ENCODE measurements at places on chromosomes 4 and X.

DNA sequence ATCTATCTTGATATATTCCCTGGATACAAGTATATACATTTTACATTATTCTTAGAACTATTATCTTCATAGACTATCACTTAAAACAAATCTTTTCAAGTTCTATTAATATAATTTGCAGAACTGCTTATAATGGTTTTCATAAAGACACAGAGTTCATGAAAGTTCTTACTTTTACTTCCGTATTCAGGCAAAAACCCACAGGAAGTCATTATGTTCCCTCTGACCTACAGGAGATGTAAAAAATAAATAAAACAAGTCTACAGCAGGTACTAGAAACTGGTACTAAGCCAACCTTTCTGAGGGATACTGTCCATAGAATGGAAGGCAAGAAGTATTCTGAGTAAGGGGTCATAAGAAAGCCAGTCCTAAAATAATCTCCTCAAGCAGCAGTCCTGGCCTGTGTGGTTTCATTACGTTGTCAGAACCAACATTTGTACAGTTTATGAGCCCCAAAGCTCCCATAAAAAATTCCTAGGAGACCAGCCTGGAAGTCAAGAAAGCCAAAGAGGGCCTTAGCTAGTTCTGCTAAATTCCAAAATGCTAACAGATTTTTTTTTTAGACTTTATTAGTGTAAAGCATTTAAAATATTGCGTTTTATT lies 68.6 kb downstream of the CAMK2D start:
- no peak for DNase-seq

DNA sequence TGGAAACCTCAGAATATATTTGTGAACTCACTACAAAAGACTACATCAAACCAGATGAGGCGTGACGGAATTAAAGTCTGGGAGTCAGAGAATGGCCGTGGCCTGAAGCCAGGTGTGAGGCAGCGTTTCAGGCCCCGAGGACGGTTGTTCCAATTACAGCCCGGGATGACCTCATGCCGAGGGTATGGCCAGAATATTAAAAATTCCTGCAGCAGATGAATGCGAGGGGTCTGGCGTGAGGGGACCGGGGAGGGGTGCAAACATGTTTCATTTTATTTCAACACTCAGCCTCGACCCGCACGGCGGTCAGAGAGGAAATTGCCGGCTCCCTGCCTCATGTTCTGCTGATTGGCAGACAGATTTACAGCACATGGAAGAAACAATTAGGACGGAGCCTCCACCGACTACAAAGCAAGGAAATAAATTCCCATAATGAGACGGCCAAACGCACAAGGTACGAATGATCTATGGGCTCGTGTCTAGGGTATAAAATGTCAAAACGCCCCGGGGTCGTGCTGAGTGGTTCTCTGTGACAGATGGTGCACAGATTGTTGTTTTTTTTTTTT lies 289.7 kb downstream of the SHOX start:
- DNase-seq, result no peak

DNA sequence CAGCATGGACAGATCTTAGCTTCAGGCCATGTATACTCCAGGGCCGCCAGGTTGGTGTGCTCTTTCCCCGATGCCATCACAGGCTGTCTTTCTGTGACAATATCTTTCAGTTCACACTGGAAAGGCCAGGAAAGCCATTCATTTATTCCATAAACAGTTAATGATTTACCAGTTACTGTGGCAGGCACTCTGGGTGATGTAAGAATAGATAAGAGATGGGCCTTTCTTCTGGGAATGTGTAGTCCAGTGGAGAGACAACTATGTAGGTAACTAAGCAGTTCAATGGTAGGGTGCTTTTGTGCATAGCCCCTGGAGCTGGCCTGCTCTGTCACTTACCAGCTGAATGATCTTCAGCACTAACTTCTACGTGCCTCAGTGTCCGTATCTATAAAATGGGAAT lies 46.3 kb upstream of the LEF1 start:
- DNase-seq, result no peak

DNA sequence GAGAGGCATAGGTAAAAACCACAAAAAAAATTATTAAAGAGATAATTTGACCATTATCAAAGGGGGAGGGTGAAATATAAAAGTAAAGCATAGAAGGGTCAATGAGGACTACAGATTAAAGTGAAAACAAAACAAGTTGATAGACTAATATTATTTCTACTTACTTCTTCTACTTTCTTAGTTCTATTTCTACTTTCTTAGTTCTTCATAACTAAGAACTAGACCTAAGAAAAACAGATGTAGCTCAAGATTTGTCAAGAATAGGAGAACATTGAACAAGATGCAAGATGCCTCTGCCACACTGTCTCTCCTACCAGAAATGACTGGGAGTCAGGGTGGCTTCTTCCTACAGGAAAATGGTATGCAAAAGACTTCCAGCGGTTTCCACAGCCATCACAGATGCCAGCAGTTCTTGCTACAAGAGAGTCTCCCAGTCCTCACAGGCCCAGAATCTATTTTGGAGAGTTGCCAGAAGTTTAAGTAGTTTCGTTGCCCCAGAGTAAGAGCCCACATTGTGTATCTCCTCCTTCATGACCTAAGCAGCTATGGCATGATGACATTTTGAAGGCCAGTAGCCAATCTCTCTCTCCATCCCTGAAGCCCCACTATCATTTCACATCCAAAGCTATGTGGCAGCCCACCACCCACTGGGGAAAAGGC lies 42.9 kb upstream of the DDX60 start:
- DNase-seq, result no peak

GRCh38 chr4:2338754-2339457 lies 77.0 kb upstream of the MXD4 start:
- no peak for DNase-seq

DNA sequence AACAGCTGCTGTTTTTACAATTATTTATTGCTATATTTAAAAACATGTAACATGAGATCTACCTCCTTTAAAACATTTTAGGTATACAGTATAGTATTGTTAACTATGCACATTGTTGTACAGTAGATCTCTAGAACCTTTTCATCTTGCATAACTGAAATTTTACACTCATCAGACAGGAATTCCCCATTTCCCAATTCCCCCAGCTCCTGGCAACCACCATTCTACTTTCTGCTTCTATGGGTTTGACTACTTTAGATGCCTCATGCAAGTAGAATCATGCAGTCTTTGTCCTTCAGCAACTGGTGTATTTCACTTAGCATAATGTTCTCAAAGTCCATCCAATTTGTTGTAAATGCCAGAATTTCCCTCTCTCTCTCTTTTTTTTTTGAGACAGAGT lies 9.7 kb upstream of the LSM6 start:
- DNase-seq, result no peak

DNA sequence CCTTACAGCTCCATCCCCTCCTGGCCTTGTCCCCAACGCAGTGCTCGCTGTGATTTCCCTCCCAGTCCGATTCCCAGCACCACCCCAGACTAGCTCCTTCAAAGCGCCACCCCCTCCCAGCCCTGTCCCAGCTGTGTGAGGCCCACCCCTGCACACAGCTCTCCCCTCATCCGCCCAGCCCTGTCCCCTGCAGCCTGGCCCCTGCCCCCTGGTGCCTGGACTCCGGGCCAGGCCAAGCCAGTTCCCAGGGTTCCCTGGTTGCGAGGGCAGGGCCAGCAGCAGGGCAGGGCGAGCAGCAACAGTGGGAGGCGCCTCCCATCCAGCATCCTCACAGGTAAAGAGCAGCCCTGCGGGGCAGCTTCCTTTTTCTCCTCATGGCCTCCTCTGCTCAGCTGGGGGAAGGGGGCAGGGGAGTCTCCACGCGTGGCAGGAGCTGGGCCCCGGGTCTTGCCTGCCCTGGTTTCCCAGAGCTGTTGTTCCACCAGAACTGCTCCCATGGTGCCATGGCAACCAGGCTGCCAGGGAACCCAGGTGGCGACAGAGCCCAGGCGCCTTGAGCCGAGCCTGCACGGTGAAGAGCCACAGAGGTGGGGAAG lies 24.8 kb downstream of the IQSEC2 start:
- no peak for DNase-seq

GRCh38 chrX:110050901-110051300 lies 48.0 kb downstream of the TMEM164 start:
- DNase-seq, result no peak

DNA sequence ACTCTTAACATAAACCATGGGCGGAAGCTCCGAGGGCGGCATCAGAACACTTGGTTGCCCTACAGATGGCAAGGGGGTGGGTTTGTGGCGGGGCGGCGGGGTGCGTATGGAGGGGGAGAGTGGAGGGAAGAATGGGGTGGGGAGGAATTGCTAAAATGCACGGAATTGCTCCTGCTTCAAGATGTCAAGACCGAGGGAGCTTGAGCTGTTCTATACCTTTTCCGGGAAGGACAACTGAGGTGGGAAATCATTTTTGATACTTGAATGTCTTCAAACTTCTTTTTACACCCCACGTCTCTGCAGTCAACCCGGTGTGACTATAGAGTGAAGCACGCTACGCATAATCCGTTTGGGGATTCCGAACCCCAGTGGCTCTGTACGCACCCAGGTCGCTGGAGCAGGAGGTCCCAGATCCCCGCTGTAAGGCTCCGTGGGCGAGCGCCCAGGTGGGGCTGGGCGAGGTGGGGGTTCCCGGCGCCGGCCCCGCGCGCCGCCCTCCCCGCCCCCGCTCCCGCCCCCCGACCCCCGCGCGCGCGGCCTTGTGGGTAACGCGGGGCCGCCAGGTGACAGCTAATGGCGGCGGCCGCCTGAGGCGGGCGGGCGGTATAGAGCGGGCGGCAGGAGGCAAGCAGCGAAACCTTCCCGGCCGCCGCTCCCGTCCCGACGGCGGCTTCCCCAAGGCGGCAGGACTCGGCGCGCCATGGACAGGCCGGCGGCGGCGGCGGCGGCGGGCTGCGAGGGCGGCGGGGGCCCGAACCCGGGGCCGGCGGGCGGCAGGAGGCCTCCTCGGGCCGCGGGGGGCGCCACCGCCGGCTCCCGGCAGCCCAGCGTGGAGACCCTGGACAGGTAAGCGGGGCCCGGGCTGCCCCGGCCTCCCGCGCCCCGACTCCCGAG lies at the start of gene MTMR1:
Gene MTMR1 (plus strand): TSS at position 566 of the 894 bp plus-strand sequence. CDS start 135 bp downstream, at position 701.
- no peak for DNase-seq

- DNase-seq, result no peak
Measured at GRCh38 chrX:8815460-8816065, 14.4 kb upstream of the FAM9A start.

GRCh38 chrX:31523884-31524536 lies 452.2 kb upstream of the FTHL17 start:
- no peak for DNase-seq

DNA sequence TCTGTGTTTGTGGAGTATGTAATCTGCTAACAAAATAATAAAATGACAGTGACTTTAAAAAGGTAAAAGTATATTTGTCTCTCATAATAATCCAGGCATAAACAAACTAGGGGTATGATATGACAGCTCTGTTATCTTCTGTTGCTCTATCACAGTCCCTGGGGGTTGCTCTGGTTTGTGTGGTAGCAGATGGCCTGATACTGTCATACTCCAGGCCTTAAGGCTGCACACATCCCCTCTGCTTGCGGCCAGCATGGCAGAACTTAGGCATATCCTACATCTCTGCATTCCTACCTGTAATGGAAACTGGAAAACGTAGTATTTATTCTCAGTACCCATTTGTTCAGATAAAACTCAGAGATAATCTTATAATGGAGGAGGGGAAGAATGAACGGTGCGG lies 117.9 kb upstream of the HAND2 start:
- DNase-seq, result no peak

- no peak for DNase-seq
Measured at GRCh38 chrX:2673611-2674010, 17.5 kb upstream of the CD99 start.

DNA sequence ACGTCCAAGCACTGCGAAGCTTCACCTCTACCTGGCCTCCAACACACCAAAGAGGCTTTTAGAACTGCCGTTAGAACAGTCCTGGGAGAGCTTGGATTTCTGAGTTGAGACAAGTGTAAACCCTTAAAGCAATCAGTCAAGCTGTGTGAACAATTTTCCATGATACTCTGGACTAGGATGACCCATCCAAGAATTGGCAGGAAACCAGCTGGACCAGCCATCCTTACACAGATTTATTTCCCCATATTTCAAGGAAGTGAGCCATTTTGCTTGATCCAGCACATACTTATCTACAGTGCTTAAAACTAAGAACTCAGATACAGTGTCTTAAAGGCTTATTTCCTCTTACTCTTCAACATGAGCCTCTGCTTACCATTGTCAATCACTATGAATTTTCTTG lies 340.7 kb upstream of the HS3ST1 start:
- no peak for DNase-seq

DNA sequence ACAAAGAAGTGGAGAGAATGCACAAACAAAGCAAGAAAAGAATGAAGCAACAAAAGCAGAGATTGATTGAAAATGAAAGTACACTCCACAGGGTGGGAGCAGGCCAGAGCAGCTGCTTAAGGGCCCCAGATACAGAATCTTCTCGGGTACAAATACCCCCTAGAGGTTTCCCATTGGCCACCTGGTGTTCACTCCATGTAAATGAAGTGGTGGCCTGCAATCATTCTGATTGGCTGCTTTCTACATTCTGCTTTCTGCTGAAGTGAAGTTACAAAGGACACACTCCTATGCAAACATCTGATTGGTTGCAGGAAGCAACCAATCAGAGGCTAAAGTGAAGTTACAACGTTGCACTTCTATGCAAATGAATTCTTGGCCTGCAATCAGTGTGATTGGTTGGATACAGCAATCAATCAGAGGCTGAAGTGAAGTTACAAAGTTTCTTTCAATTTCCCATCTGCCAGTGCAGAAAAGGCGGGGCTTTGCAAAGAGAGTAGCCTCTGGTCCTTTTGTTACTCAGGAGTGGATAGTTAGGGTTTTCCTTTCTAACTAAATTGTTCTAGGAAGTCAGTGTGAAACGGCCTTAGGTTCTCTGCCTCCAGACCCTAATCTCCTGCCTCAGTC lies 19.0 kb upstream of the GPC4 start:
- no peak for DNase-seq

- no peak for DNase-seq
Measured at GRCh38 chr4:10413177-10413576, 44.0 kb downstream of the ZNF518B start.

- DNase-seq, result no peak
Measured at GRCh38 chrX:12489341-12489740, 301.9 kb upstream of the PRPS2 start.

DNA sequence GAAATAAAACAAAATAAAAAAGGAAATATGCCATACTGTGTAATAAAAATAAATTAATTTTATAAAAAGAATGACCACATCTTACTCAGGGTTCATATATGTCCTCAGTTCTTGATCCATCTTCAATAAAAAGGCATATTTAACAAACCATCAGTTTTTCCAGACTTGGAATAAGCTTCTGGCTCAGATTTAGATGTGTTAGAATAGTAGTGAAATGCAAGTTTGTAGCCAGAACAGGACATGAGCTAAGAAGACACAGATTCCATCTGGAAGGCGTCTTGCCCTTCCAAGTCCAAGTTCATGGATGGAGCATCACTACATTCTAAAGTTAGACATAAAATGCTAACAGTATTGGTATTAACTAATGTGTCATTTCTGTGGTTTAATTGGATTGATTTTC lies 10.3 kb upstream of the LSM6 start:
- no peak for DNase-seq

- no peak for DNase-seq
Measured at GRCh38 chr4:24846716-24847115, 51.3 kb downstream of the SOD3 start.

DNA sequence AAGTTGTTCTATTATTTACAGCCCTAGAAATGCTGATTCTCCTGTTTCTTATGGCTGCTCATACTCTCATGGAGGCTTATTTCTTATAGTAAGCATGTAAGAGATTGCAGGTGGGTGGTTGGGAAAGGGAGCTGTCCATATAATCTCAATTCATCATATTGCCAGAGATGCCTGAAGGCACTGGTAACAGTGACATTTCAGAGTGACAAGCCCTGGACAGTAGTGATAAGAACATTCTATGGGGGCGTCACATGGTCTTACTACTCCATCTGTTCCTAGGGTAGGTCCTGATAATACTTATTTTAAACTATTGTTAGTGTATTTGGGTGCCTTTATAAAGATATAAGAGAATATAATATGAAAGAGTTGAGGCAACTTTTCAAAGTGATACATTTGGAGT lies 171.5 kb downstream of the CFAP299 start:
- no peak for DNase-seq

All from stimulated activated CD8-positive, alpha-beta memory T cell treated with anti-CD3 and anti-CD28 coated beads, Interleukin-7, amount 100 ng/mL, for 24 hours (primary cell).